ENCODE measurements at places on chromosomes 5 and 9.
A peak's percentile ranks its signal among the peaks of the same experiment; 100 is the strongest.

DNA sequence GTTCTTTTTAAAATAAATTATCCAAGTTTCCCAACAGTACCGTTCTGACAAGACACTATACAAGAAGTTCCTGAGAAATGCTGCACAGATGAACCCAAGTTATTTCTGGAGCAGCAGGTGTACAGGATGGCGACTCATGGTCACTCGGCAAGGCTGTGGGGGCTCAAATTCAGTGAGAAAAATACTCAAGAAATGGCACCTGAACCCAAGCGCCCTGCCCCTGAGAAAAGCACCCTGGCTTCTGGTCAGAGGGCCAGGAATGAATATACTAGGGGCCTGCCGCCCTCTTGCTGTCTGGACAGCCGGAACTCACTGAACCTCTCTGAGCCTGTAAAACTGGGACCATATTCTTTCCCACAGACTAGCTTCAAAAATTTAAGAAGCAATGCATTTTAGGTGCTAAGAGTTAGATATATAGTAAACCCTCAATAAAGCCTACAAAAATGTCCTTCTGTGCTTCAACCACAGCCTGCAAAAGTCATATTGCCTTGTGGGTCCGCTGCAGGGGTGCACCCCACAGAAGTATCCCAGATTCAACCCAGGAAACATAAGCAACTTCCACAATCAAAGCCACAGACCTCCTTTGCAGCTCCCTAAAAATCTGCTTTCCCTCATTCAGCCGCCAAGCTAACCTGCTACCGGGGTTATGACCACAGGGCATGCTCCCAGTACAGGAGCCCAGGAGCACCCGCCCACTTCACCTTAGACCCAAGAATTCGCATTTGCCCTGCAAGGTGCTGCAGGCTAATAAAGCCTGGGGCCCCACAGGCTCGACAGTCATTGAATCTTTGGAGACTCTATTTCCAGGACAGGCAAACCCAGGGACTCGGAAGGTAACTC is 1.4 kb downstream of the RAPGEF1 start:
- no peak for DNase-seq

DNA sequence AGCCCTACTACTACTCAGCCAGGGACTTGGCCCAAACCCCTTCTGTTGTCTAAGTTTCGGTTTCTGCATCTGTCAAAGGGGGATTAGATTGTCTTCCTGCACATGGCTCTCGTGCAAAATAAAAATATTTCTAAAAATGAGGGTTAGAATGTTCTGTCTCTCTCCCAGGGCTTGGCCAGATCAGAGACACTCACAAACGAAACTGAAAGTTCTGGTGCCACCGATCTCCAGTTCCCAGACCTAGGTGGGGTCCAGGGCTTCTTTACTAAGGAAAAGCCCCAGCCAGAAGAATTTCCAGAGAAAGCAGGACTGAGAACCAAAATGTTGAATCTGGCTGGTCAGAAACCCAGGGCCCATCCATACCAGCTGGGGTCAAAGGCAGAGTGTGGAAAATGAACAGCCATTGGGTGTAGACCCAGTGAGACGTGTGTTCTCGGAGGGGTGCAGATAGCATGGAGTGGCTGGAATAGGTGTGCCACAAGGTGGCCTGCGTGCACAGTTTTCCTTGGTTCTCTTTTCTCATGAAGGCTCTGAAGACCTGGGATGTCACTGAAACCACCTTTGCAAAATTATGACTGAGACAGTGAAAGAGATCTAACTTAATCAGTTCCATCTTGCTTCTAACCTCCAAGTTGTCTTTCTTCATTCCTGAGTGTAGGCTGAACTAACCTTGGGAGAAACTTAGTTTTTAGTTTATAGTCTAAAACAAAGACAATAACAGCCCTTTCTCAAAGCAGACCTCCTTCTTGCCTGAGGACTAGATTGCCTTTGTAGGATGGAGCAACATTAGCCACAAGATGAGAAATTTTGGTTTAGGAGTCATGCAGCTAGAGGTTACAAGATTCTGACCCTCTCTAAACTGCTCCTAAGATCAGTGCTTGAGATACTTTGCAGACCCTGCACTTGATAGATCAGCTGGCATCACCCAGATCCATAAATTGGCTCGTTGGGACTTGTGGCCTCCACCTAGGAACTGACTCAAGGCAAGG is 2.3 kb upstream of the SLC23A1 start:
- DNase-seq = no peak

GRCh38 chr9:129886226-129887174 is 51.2 kb downstream of the USP20 start:
- no peak for DNase-seq

DNA sequence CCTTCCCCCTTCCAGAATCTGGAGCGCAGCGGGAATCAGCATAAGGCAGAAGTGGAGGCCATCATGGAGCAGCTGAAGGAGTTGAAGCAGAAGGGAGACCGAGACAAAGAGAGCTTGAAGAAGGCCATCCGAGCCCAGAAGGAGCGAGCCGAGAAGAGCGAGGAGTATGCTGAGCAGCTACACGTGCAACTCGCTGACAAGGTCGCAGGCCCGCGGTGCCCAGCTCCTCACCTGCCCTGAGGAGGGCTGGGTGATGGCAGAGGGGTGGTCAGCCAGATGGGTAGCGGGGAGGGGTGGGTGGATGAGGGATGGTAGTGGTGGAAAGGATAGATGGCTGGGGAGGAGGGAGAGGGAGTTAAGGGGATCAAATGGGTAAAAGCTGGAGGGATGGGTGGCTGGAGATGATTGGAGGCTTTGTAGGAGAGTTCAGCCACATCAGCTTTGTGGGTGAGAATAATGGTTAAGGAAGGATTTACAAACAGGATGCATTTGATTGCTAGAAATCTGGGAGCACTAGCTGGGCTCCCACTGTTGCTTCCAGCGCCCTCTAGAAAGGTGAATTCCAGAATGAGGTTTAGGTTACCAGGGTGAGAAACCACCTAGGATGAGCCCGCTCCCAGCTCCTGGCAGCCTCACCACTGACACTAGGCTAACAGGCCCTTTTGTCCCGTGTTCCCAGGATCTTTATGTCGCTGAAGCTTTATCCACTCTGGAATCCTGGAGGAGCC is 19.7 kb upstream of the GLE1 start:
- no peak for DNase-seq

- no peak for DNase-seq
Measured at GRCh38 chr5:141815796-141816180, 62.4 kb downstream of the PCDH1 start.

DNA sequence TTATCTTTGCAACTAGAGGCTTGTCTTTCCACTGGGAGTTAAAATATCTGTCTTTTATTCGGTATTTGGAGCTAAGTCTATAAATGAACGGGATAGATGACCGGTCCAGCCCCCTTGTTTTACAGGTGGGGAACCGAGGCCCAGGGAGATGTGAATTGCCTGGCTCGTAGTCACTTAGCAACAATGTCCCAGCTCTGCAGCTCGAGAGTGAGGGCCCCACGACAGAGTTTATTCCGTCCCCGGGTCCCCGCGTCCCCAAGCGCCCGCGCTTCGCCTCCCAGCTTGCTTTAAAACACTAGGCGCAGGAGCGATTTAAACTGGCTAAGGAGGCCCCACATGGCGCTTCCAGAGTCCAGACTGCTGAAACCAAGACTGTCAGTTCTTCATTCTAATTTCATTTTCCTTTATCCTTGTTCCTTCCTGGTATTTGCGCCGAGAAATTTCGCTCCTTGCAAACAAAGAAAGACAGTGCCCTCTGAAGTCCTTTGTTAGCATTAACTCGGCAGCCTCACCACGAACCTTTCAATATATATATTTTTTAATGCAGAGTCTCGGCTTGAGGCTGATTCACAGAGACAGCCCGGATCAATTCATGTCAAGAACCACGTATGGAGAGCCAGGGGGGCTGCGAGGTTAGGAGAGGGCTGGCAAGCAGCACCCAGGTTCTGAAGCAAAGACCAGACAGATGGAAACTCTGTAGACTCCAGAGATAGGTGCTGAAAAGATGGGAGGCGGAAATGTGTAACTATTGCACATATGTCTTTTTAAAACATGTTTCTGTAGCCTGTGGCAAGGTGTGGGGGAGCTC is 1.4 kb upstream of the ENC1 start:
- DNase-seq = peak; percentile 32

DNA sequence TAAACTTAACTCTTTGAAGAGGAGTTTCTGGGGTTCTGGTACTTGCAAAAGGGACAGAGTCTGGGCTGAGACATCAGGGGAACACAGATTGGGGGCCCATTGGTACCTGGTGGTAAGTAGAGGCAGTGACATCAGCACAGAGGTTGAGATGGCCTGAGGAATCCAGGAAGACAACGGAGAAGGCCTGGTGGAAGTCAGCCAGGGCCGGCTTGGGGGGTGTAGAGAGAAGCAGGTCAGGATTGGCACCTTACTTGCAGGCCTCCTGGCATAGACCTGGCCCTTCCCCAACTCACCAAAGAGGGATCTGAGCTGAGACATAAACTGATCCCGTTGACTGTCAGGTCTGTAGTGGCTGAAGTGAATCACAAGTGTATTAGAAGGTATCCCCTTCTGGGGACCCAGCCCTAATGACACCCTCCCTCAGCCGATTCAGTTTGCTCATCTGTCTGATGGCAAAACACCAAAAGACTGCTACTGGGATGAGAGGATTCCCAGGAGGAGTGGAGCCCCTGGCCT is 5.5 kb downstream of the NOL6 start:
- no peak for DNase-seq

DNA sequence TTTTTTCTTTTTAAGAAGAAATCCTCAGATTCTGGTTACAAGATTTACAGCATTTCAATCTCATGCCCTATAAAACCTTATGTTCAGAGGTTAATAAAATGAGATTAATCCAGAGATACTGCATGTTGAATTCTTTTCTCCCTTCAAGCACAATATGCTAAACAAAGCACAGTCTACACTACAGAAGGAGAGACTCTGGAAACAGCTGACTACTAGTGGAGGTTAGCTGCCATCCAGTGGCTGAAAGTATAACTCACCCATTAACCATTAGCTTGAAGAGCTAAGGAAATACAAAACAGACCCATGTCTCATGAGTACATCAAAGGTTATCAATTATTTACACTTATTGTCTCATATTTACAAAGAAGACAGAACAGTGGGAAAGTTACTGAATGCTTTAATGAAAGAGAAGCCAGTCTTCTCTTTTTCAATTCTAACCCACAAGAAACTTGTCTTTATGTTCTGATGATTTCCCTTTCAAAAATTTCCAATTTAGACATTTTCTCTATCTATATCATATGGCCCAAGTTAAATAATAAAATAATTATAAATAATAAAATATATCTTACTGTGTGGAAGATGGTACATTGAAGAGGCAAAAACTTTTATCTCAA is 12.7 kb upstream of the DNAH5 start:
- peak; percentile 22 for DNase-seq

- no peak for DNase-seq
Measured at GRCh38 chr5:153530357-153531143, 40.1 kb downstream of the GRIA1 start.

DNA sequence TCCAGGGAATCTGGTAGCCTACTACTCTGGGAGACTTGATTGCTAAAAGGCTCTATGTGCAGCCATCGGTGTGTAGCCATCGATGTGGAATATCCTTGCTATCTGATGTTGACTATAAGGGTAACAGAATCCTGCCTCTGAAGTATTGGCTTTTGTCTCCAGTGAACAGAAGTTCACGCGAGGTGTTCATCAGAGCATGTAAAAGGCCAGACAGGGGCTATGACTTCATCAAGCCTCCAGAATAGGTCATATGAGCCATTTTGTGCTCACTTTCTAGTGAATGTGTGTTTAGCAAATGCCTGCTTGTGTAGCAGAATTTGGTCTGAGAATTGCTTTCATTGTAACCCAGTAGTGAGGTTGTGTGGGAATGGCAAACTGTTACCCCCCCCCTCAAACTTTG is 66.8 kb upstream of the RAD23B start:
- DNase-seq = no peak

GRCh38 chr5:138694146-138694545 is 59.1 kb upstream of the CTNNA1 start:
- no peak for DNase-seq

DNA sequence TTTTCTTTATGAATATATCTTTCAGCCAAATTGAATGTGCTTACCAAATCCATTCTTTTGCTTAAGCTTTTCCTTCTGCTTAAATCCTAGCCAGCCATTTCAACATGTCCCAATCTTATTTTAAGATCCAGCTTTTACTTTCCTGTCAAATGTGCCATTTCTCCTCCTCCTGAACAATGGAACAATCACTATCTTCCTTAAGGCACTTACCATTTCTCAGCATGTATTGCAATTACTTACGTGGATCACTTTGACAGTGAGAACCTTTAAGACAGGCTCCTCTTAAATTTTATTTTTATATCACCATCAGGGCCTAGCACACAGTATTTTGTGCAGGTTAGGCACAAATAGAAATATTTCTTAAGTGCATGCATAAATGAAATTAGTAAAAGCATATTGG is 4.4 kb upstream of the CDO1 start:
- no peak for DNase-seq

DNA sequence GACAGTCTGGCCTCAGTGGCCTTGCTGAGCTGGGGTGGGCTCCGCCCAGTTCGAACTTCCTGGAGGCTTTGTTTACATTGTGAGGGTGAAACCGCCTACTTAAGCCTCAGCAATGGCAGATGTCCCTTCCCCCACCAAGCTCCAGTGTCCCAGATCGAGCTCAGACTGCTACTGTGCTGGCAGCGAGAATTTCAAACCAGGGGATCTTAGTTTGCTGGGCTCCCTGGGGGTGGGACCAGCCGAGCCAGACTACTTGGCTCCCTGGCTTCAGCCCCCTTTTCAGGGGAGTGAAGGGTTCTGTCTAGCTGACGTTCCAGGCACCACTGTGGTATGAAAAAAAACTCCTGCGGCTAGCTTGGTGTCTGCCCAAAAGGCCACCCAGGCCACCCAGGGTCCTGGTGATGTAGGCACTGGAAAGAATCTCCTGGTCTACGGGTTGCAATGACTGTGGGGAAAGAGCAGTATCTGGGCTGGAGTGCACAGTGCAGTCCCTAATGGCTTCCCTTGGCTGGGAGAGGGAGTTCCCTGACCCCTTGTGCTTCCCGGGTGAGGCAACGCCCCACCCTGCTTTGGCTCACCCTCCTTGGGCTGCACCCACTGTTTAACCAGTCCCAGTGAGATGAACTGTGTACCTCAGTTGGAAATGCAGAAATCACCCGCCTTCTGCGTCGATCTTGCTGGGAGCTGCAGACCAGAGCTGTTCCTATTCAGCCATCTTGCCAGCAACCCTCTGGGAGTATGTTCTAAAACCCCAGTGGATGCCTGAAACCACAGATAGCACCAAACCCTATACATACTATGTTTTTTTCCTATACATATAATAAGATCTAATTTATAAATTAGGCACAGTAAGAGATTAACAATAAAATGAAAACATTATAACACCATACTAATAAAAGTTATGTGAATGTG is 95.5 kb downstream of the TMEM161B start:
- no peak for DNase-seq

GRCh38 chr9:104984121-104984520 is 56.2 kb upstream of the ABCA1 start:
- no peak for DNase-seq

GRCh38 chr9:135783540-135784245 is 81.7 kb downstream of the KCNT1 start:
- DNase-seq = no peak

- no peak for DNase-seq
Measured at GRCh38 chr9:133131506-133131905, 10.5 kb upstream of the RALGDS start.

- DNase-seq = no peak
Measured at GRCh38 chr9:1918622-1919021, 96.5 kb upstream of the SMARCA2 start.

GRCh38 chr5:150486402-150487198 is 21.3 kb upstream of the NDST1 start:
- peak; percentile 18 for DNase-seq

GRCh38 chr9:93899609-93900435 is 55.3 kb downstream of the BARX1 start:
- DNase-seq = no peak

GRCh38 chr9:109469646-109470358 is 28.3 kb downstream of the PTPN3 start:
- peak; percentile 61 for DNase-seq

GRCh38 chr5:36202521-36202961 is 39.2 kb downstream of the NADK2 start:
- no peak for DNase-seq
